Prostate gland (tissue), 2 donors: ENCODE measurements at places on chromosomes 16 and 17.
A peak's percentile ranks its signal among the peaks of the same experiment; 100 is the strongest.

- peak; percentile 58 for DNase-seq
Observed at GRCh38 chr16:78240459-78241222, 141.2 kb downstream of the WWOX start.

- DNase-seq, result no peak
Observed at GRCh38 chr16:29791845-29792807, 1.6 kb downstream of the KIF22 start.

- no peak for DNase-seq
Observed at GRCh38 chr16:69270831-69271230, 40.3 kb upstream of the VPS4A start.

GRCh38 chr16:50001144-50001543, 23.9 kb upstream of the CNEP1R1 start:
- no peak for DNase-seq

GRCh38 chr17:59826706-59827453, 65.9 kb downstream of the TUBD1 start:
- DNase-seq, result no peak

GRCh38 chr17:50207315-50207714, 5.9 kb upstream of the COL1A1 start:
- DNase-seq, result no peak

DNA sequence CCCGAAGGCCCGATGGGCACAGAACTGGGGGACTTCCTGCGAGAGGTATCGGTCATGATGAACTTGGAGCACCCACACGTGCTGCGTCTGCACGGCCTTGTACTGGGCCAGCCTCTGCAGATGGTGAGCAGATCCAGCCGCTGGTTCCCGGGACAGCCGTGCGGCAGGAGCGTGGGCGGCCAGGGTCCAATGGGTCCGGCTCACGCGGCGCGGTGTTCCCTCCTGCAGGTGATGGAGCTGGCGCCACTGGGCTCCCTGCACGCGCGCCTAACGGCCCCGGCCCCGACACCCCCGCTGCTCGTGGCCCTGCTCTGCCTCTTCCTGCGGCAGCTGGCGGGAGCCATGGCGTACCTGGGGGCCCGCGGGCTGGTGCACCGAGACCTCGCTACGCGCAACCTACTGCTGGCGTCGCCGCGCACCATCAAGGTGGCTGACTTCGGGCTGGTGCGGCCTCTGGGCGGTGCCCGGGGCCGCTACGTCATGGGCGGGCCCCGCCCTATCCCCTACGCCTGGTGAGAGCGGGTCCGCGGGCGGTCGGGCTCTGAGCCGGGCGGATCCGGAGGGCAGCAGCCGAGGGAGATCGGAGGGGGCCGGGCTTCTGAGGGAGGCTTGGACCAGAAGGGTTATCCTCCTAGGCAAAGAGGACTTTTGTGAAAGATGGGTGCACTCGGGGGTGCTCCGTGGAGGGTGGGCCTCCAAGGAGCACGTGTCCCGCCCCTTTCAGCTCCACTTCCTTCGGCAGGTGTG, 3.0 kb downstream of the TNK1 start:
- no peak for DNase-seq

DNA sequence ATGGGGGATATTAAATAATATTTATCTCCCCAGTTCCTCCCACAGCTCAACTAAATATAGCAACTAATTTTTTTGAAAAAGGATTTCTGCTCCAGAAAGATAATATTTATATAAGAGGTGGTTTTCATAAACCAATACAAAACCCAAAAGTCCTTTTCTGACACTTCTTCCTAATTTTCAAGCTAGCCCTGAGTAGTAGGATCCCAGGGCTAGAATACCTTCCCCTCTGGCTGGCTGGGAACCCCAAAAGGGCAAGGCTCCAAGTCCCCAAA, 1.3 kb downstream of the ATP2A3 start:
- DNase-seq, result no peak

DNA sequence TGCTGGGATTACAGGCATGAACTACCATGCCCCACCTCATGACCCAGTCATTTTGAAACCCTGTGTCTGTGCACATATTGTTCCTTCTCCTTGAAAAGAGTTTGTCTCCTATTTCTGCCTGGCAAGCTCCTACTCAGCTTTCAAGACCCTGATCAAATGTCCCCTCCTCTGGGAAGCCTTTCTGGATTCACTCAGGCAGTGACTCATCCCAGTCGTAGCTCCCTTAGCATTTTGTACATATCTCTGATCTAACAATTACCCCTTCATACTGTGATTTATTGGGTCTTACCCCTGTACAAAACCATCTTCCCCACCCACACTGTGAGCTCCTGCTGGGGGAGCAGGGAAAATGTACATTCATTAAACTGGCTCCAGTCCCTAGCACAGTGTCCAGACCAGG, 18.1 kb upstream of the ABCC12 start:
- DNase-seq, result no peak

- no peak for DNase-seq
Observed at GRCh38 chr17:72498364-72499210, 377.8 kb downstream of the SOX9 start.

DNA sequence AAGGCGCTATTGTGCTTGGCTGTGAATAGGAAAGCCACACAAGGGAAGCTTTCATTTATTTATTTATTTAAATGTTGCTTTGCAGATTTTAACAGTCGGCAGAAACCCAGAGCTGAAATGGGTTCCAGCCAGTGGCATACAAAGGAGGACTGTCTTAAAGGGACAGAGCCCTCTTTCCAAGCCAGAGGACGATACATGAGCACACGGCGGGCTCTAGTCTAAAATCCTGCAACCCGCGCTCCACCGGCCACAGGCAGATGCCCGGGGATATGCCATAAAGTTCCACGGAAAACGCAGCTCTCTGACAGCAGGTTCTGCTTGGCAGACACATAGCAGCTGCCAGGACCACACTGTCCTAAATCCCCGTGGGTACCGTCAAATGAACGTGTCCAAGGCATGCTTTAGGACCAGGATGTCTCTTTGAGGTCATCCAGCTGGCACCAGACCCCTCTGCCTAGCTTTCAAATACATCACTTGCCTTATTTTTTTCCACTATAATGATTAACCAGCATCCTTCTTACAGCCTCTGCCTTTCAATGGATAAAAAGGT, 64.6 kb downstream of the CYTH1 start:
- peak; percentile 53 for DNase-seq

- DNase-seq, result peak; percentile 42
Observed at GRCh38 chr17:28950017-28950751, 1.1 kb downstream of the PHF12 start.

GRCh38 chr16:24002619-24003018, 166.8 kb downstream of the PRKCB start:
- no peak for DNase-seq

- DNase-seq, result no peak
Observed at GRCh38 chr17:652314-652713, 62.3 kb downstream of the VPS53 start.

GRCh38 chr17:66777689-66778225, 57.2 kb upstream of the CACNG5 start:
- no peak for DNase-seq

- no peak for DNase-seq
Observed at GRCh38 chr17:34725725-34726124, 146.3 kb downstream of the TMEM132E start.

DNA sequence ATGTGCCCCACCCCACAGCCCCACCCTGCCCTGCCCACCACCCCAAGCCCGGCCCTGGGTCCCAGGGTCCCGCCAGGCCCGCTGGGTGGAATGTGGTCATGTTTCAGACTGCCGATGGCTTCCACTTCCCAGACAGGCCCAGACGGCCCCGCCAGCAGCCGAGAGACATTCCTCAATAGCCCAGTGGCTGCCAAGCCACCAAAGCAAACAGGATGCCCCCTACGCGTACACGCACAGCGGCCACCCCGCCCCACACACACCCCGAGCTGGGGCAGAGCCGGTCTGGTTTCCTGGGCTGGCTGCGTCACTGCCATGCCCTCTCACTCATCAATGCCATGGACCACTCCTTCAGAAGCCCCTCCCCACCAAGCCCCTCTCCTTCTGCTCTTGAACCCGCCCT, 1.2 kb upstream of the KRT17 start:
- DNase-seq, result peak; percentile 85

DNA sequence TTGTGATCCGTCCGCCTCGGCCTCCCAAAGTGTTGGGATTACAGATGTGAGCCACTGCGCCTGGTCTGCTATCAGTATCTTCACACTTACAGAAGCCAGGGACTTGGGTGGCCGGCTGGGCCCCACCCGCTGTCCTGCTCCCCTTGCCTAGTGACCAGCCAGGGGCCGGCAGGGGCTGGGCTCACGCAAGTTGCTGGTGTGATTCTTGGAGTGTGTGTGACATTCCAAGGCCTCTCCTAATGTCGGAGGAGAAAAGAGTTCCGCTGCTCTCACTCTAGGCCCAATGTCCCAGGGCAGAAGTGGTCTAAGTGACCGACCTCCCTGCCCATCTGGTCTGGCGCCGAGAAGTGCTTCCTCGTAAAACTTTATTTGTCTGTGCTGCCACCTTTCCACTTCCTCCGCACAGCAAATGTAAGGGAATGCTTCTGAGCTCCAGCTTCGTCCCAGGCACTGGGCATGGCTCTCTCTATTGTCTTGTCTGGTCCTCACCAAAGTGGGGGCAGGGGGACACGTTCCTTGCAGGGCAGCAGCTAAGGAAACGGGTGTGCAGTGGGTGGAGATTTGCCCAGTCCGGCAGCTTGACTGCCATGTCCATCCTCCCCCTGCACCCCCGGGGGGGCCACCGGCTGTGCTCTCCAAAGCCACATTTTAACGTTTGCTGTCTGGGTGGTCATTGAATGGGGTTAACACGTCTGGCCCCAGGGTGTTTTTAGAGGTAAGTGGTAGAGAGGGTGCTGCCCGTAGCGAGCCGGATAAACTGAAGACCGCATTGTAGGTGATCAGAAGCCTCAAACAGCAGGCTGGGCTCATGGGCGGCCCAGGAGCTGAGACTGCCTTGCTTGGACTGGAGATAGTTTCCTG, 7.8 kb upstream of the GSE1 start:
- no peak for DNase-seq

- DNase-seq, result no peak
Observed at GRCh38 chr17:72145962-72146361, 25.1 kb downstream of the SOX9 start.

DNA sequence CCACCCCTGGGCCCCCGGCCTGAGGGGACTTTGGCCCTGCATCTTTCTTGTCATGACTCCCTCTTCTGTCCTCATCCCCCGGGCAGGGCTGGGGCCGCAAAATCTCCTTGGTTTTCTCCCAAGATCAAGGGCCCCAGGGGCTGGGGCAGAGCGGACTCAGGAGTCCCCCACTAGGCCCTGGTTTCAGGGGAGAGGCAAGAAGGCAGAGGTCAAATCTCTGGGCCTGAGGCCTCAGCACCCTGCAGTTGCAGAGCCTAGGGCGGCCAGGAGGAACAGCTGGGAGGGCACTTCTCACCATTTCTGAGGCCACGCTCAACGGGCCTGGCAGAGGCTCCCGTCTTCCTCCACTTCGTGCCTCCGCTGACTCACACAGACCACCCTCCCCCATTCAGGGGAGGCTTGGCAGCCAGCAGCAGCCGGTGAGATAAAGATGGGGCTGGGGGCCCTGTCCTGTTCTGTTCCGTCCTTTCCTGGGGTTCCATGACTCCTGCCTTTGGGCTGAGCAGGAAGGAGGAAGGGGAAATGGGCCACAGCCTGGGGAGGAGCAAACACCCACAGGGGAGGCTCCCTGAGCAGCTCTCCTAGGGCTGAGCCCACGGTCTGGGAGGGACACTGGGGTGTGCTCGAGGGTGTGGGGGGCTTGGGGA, 12.4 kb downstream of the ZSCAN10 start:
- no peak for DNase-seq

GRCh38 chr16:83977056-83977815, 9.2 kb downstream of the NECAB2 start:
- DNase-seq, result no peak

DNA sequence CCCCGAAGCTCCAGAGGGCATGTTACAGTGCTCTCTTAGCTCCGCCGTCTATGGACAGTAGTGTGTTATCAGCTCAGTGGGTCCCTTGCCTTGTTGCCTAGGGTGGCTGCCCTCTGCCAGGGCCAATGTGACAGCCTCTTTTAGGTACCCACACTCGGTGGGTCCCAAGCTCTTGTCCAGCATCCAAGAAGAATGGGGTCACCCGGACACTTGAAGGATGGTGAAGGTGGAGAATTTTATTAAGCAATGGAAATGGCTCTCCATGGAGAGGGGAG, 57.0 kb downstream of the RNF213 start:
- DNase-seq, result no peak

DNA sequence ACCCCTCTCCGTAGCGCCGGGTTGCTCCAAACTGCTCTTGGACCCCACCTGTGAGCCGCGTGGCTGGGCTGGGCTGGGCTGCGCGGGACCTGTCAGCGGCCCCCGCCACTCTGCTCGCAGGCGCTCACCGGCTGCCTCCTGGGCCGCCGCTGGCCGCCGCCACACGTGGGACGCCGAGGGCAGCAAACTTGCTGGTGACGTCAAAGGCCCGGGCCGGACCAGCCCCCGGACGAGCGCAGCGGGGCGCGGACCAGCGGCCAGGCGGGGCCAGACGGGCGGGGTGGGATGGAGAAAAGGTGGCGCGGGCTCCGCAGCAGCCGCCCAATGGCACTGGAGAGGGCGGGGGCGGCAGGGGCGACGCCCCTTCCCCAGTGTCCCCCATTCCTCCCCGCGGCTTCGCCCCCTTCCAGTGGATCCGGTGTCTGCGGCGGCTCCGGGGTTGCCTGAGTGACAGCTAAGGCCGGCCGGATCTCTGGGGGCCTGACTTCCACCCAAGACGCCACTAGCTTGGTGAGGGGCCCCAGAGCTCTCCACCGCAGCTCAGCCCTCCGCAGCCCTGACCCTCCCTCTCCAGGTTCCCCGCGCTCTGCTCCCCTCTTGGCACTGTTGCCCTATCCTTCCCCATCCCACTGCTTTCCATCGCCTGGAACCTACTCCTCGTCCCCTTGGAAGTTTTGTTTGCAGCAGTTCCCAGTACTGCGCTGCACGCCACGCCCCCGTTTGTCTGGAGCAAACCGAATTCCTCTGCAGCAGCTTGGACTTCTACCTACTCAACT, at the start of gene HS3ST3A1:
Gene HS3ST3A1, minus strand, starts transcription at position 154 of the 776 bp plus-strand sequence. CDS start 800 bp downstream, outside the sequence.
- peak; percentile 5 for DNase-seq

DNA sequence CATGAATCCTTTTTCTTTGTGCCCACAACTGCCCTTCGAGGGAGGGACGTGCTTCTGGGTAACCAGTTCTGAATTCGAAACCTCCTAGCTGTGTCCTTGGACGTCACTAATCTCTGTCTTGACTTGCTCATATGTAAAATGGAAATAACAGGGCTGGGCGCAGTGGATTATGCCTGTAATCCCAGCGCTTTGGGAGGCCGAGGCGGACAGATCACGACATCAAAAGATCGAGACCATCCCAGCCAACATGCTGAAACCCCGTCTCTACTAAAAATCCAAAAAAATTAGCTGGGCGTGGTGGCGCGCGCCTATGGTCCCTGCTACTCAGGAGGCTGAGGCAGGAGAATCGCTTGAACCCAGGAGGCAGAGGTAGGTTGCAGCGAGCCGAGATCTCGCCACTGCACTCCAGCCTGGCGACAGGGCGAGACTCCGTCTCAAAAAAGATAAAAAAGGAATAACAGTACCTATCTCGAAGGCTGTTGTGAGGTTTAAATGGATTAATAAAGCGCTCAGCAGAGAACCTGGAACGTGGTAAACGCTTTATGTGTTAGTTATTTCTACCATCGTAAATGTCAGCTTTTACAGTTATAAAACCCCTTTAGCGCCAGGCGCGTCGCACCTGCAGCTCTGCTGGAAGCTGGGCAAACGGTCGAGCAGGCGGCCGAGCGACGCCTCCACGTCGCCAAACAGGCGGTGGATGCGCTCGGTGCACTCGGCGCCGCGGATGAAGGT, 641 bp downstream of the COG8 start:
- no peak for DNase-seq

GRCh38 chr17:56638591-56639051, 45.1 kb downstream of the NOG start:
- no peak for DNase-seq
